ENCODE measurements at places on chromosomes 12 and 14. TPM values are rescaled to one million over a fixed set of nuclear protein-coding genes. Genes with fewer than 3 reads are reported as not detected.

B4GALNT1 gene
- 1.3 TPM for total RNA-seq

RD3L gene
- not detected for total RNA-seq

DNA sequence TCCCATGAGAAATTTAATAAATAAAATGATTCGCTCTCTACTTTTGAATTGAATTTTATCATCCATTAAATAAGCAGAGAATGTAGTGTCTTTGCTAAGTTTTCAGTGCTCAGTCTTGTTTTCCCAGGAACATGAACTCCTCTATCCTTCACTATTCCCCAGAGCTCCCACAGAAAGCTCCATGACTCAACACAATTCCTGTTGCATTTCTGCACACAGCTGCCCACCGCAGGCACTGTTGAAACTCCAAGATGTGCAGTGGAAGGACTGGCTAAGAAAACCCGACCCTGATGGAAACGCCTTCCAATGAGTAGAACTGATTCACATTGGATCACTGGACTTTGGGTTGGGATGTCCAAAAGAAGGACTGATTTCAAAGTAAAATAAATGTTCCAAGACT, 202.4 kb upstream of the AMIGO2 start:
- no peak for DNase-seq
- peaks cover 4% of the 10 kb centered on the region for H3K27me3 ChIP-seq
- no peaks in the 10 kb centered on the region for H3K36me3 ChIP-seq
- no peak overlapping the region for H3K4me3 ChIP-seq

DNA sequence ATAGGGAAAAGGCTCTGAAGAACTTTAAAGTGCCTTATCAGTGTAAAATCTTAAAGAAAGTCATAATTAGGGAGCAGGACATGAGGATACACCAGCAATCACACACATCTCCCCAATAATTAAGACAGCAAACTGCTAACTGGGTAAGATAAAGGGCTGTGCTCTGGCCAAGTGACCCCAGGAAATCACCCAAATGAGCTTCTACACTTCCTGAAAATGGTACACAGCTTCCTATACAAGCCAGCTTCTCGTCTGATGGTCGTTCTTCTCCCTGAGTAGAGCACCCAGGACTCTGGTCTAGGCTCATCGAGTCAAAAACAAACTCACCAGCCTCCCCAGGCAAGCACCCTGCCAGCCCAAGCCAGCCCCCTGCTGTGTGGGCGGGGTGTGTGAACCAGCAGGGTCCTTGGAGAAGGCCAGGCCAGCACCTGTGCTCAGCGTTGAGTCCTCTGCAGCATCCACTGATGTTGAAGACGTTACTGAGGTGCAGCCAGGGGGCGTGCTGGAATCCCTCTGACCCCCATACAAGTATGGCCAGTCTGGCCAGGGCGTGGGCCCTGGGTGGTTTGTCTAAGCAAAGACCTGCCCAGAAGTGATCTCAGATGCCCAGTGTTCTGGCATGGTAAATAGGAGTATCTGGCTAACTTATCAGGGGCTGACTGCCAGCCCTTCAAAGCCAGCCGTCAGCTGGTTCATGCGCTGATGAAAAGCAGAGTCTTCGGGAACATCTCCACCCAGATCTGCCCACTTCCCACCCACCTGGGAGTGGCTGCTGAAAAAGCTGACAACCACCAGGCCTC, 41.4 kb downstream of the ACTN1 start:
- DNase-seq, result no peak
- H3K4me1 ChIP-seq, result peaks cover 48% of the 10 kb centered on the region
- H3K27me3 ChIP-seq, result peaks cover 2% of the 10 kb centered on the region
- H3K4me3 ChIP-seq, result no peak overlapping the region
- no peak overlapping the region for H3K27ac ChIP-seq

GRCh38 chr12:50536831-50537537, 32.2 kb downstream of the DIP2B start:
- H3K27ac ChIP-seq, result peak overlapping the region; percentile 24
- H3K4me1 ChIP-seq, result no peaks in the 10 kb centered on the region
- no peak for DNase-seq
- H3K27me3 ChIP-seq, result peaks cover 2% of the 10 kb centered on the region

DNA sequence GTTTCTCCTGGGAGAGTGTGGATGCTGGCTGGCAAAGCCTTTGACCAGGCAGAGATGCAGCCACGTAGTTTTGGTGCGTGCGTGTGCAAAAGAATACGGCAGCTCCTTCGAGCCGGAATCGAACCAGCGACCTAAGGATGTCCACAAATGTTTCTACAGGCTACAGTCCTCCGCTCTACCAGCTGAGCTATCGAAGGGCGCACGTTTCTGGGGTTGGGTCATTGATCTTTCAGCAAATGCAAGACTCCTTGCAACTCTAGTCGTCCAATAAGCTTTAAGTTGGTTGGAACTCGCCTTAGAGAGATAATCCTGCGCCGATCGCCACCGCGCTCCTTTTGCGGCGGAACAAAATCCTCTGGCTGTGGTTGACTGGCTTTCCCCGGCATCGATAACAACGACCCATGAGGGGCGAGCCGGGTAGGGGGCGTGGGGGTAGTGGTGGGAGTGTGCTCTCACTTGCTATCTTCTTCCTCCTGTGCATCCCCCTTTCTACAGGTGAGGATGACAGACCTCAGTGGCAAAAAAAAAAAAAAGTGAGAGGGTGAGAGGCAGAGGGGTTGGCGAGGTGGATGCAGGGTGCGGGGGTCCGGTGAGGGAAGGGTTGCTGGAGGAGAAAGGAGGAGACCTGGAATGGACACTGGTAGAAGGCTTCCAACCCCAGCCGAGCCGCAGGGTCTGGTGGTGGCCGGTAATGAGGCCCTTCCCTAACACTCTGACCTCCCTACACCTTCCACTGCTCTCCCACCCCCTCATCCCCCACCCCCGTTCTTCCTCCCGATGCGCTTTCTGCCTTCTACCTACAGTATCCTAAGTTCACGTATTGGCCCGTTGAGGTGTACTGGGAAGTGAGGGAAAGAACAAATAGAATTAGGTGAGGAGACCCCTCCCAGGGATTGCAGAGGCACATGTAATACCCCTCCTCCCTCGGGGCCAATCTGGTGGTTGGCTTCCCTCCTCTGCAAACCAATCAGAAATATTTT, 11.8 kb upstream of the OR6S1 start:
- peak overlapping the region; percentile 67 for H3K4me3 ChIP-seq
- DNase-seq, result peak; percentile 37
- H3K27me3 ChIP-seq, result peaks cover 12% of the 10 kb centered on the region
- peaks cover 4% of the 10 kb centered on the region for H3K4me1 ChIP-seq

DNA sequence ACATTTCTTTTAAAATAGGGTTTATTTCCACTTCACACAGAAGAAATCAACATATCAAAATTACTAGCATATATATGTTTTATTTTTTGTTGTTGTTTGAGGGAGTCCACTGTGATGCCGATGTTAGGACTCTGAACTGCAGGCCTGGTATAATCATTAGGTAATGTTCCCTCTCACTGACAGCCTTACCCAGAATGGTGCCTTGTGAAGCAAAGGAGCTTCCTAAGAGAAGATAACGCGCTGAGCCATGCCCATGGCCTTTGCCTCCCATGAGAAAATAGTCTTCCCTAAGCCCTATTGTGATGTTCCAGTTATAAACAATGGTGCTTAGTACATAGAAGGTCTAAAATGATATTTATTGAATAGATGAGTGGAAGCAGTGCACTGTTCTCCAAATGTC, 12.0 kb downstream of the GNG2 start:
- no peak for DNase-seq
- H3K36me3 ChIP-seq, result no peaks in the 10 kb centered on the region
- H3K4me3 ChIP-seq, result no peak overlapping the region

DNA sequence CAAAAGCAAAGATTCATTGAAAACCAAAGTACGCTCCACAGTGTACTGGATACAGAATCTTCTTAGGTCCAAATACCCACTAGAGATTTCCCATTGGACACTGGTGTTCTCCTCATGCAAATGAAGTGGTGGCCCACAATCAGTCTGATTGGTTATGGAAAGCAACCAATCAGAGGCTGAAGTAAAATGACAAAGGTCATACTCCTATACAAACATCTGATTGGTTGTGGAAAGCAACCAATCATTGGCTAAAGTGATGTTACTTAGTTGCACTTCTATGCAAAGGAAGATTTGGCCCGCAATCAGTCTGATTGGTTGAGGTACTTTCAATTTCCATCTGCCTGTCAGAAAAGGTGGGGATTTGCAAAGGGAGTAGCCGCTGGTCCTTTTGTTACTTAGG, 1.3 kb upstream of the WASHC3 start:
- H3K27ac ChIP-seq, result no peak overlapping the region
- H3K36me3 ChIP-seq, result peaks cover 3% of the 10 kb centered on the region
- no peak overlapping the region for H3K4me3 ChIP-seq
- H3K27me3 ChIP-seq, result peaks cover 5% of the 10 kb centered on the region
- DNase-seq, result no peak
- H3K4me1 ChIP-seq, result peaks cover 11% of the 10 kb centered on the region

DNA sequence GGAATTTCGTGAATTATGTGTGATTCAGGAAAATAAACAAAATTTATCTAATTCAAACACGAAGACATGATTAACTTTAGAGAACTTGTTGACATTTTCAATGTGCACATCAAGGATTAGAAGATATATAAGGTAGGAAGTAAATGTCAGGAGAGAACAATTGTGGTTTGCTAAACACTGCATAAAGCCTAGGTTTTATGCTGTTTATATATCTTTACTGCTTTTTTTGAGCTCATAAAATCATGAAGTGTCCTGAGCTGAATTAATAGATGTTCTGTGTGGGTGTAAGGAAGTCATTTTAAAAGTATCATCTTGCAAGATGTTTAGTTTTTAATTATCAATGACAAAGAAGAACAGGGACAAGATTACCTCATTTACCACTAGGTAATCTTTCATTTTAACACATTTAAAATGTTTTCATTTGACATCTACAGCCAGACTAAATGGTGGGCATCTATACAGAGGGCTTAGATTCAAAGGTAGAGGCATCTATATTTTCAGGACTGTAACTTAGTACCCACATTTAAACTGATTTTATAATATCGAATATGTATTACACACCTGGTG, 382.8 kb downstream of the ADAMTS20 start:
- no peaks in the 10 kb centered on the region for H3K36me3 ChIP-seq
- no peak for DNase-seq
- H3K27ac ChIP-seq, result no peak overlapping the region
- H3K4me3 ChIP-seq, result no peak overlapping the region
- no peaks in the 10 kb centered on the region for H3K4me1 ChIP-seq

DNA sequence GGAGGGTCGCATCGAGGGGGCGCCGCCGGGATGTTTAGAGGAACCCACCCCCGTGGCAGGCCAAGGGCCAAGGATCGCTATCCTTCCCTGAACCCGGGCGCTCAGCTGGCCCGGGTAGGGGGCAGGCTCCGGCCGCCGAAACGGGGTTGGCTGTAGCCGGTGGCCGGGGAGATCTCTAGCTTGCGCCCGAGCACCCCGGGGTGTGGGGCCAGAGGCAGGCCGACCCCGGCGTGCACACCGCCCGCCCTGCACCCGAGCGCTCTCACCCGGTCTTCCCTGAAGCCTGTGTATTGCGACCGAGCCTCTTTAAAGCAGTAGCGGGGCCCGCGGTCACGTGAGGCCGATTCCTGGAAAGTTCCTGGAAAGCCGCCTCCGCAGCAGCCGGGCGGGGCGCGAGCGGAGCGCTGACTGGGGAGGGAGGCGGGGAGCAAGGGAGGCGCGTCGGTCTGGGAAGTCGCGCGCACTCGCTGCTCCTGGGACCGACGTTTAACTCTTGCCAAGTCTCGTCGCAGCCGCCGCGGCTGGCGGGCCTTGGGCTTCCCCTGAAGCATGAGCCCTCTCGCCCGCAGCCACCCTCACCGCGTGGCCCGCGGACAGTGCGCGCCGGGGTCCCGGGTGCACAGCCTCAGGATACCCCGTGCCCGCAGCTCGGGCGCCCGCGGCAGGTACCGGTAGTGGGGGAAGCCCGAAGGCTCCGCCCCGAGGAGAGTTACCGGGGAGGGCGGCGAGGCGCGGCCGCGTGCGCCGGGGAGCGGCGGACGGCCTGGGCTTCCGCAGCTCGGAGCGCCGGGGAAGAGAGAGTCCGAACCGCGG, 1.7 kb upstream of the SOCS2 start:
- peak overlapping the region; percentile 89 for H3K4me3 ChIP-seq
- H3K36me3 ChIP-seq, result peaks cover 12% of the 10 kb centered on the region
- DNase-seq, result peak; percentile 91
- H3K27ac ChIP-seq, result no peak overlapping the region
